ENCODE measurements at places on chromosomes 2 and 18.

DNA sequence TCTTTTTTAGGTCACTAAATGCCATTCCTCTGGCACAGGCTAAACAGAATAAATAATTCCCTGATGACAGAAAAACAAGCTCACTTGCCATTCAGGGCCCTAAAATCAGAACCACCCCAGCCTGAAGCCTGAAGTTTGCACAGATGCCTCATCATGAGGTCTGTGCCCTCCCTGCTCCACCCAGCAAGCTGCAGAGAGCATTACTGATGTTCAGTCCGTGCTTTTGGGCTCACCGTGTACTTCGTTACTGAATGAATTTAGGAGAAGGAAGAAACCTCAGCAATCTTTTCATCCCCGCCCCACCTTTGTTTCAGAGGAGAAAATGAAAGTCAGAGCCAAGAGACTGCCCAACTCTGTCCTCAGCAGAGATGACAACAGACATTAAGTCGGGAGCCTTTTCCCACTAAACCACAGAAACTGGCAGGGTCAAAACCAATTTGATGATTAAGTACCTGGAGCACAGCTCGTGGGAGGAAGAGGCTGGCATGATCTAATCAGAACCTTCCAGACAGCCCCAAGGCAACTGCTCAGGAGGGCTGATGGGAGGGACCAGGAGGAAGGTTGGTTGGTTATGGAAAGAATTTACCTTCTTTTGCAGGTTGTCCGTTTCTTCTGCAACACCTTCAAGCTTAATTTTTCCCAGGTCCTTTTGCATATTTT lies 122.7 kb downstream of the LAMA1 start:
- no peak for DNase-seq

DNA sequence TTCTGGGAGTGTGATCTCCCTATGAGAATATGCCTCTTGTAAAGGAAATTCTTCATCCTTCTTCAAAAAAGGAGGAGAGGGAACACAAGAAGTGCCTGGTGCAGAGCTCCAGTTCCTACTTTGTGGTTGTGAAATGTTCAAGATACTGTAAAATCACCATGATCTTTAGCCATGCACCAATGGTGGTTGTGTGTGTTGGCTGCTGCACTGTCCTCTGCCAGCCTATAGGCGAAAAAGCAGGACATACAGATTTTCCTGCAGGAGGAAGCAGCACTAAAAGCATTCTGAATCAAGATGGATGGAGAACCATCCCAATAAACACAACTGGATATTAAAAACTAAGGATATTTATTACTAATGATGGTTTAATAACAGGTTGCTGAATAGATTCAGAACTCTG lies 6.2 kb upstream of the KLHL14 start:
- DNase-seq = no peak

GRCh38 chr2:122011493-122012270 lies 256.2 kb downstream of the TSN start:
- DNase-seq = no peak

- no peak for DNase-seq
Observed at GRCh38 chr2:120250640-120251039, 2.0 kb upstream of the RALB start.

DNA sequence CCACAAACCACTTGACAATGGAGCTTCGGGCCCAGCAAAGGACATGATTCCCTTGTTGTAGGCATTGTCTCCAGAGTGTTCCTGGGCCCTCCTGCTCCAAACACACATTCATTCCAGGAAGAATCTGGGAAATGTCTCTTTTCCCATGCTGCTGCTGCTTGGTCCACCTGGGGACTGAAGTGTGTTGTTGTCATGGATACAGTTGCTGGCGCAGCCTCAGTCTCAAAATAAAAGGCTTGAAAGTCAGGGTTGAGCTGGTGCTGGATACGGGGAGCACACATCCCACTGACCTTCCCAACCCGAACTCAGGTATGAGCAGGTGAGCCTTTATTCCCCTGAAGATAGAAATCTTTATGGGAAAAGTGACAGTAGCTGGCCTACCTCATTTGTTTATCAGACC lies 30.6 kb upstream of the SPP2 start:
- DNase-seq = no peak

- no peak for DNase-seq
Observed at GRCh38 chr2:64652231-64653108, 1.2 kb downstream of the SERTAD2 start.

DNA sequence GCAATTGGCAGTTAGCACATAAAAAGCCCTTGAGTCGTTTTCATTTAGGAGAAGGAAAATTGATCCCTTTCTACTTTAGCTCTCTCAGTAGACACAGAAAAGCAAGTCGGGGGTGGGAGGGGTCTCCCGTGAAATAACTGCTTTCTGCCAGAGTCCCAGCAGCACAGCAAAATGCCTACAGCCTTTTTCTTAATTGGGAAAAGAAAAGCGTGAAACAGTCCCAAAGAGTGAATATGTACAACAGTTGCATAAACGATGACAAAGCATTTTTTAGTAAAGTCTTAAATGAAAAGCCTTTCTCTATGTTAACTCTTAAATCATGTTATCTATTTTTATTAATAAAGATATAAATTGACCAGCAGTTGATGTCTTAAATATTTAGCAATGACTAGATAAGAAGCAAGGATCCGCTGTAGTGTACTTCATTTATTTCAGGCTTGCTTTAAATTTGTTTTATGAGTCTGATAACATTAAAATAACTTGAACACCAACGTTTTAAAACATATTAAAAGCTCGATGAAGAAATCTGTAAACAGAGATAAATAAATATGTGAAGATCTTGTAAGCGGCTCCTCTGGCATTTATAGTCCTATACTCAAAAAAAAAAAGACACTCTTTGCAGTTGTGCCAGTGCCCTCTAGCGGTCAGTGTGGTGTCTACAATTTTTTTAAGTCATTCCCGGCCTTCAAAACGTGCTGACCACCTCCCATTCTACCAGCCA lies 42.3 kb upstream of the ATIC start:
- peak; percentile 47 for DNase-seq

- DNase-seq = no peak
Observed at GRCh38 chr18:8639762-8640161, 30.5 kb downstream of the RAB12 start.

DNA sequence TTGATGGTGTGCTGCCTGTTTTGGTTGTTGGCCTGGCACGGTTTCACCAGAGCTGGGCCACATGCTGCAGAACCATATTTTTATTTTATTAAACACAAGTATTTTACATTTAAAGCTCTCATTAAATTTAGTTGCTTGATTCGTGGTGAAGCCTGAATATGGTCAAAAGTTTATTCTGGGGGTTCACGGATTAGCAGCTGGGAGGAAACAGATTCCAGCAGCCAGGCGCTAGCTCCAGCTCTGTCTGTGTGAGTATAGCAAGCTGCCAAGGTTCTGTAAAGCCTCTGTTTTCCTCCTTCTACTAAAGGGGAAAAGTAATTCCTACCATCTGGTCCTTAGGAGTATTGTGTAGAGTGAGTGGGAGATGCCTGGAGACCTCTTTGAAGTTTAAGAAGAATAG lies 22.5 kb downstream of the GATA6 start:
- no peak for DNase-seq

GRCh38 chr18:54150226-54150625 lies 74.2 kb downstream of the MBD2 start:
- no peak for DNase-seq

- no peak for DNase-seq
Observed at GRCh38 chr2:211591426-211591825, 947.2 kb downstream of the ERBB4 start.

DNA sequence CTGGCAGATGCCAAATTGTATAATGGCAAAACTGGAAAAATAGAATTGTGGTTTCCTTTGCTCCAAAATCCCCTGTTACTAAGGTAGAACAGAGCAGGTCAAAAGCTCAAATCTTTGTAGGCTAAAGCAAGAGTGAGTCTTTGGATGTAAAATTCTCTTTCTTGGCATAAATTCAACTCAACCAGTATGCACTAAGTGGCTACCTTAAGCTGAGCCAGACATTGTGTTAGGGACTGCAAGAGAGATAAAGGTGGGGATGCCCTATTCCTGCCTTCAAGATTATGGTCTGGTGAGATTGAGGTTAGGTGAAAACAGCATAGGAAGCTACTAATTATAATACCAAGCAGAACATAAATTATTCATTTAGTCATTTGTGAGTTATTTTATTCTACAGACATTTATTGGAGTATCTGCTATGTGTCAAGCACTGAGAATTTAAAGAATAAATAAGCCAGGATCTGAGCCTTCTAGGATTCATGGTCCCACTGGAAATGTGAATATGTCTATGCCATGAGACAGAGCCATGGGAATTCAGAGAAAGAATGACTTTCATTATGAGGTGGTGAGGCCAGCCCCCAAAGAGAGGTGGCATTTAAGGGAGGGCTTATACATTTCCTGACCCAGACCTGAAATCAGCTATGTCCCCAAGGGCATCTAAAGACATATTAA lies 198.0 kb upstream of the NCKAP5 start:
- DNase-seq = no peak

GRCh38 chr2:108637304-108637669 lies 82.0 kb upstream of the RANBP2 start:
- no peak for DNase-seq

GRCh38 chr2:205475416-205475768 lies 206.9 kb upstream of the NRP2 start:
- DNase-seq = no peak

DNA sequence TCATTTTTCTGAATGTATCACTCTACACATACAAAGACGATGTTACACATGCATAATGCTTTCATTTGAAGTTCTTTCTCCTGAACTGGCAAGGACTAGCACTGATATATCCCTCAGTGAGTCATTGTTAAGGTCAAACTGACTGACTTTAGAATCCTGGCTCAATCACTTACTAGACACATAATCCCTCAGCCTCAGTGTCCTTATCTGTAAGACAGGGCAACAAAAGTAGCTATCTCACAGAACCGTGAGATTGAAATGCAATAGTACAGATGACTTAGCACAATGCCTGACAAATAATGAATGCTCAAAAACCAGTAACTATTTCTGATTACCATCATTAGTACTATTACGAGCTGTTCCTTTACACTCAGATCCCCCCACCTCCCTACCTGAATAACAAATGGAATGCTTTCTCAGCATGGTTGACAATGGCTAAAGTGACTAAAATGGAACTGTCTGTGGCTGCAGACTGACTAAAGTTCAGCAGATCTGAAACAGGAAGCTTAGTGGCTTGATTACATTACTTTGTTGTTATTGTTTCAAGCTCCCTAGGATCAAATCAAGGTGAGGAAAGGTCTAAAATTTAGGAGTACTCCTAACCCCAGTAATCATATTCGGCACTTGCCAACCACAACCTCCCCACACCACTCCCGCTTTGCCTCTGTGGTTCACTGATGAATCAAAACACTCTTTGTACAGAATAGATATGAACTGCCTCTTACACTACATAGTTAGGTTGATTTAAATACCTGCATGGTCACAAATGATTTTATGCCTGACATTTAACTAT lies 35.8 kb upstream of the CACNB4 start:
- no peak for DNase-seq

DNA sequence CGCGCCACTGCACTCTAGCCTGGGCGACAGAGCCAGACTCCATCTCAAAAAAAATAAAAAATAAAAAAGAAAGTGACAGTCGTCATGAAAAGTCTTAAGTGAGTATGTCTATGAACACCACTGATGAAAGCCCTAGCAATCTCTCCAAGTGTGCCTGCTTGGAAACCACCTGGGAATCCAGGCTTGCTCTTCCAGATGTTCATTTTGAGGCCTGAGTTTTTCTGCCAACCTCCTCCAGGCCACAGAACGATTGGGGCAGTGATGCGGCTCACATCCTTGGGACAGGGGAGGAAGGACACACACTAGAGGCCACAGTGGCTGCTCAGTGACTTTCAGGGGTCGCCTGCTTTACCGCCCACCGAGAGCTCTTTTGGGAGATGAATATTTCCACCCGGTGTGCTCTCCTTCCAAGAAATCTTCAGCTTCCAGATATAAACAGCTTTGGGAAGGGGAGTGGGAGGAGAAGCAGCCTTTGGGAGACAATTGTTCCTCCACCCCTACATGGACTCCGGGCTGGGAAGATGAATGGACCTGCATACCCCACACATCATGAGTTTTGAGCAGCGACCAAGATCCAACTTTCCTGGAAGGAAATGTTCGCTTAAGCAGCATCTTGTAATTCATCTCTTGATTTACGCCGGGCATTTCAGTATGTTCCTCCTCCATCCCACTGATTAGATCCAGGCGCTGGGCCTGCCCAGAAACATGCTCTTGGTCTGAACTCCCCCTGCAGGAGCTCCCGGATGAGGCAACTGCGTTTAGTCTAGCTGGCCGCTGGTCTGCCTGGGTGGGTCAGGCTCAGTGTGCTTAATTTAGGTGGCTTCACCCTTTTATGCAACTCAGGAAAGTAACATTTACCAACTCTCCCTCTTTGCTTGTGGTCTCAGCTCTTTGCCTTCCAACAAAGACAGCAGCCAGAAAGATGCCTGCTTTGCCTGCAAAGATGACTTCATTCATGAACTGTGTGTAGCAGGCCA lies 6.2 kb upstream of the ARMC9 start:
- no peak for DNase-seq

- DNase-seq = no peak
Observed at GRCh38 chr2:226798422-226799210, 1.0 kb downstream of the IRS1 start.

- no peak for DNase-seq
Observed at GRCh38 chr2:70947556-70948184, 12.0 kb downstream of the ATP6V1B1 start.

- DNase-seq = peak; percentile 15
Observed at GRCh38 chr18:31819106-31819924, 58.6 kb upstream of the SLC25A52 start.

DNA sequence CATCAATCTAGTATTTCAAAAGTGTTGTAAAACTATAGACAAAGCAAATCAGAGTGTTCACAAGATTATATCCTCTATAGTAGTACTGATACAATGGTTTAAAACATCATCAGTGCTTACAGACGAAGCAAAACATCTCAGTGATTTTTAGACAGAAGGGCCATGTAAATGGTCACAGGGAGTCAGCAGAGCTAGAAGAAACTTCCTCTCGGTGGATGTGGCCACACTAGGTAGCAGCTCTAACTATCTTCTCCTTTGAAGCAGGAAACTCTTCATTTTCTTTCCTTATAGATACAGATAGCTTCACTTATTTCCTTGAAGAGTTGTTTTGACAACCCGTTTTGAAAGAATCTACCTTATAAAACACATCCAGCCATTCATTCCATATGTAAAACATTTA lies 80.4 kb upstream of the CD226 start:
- DNase-seq = no peak

DNA sequence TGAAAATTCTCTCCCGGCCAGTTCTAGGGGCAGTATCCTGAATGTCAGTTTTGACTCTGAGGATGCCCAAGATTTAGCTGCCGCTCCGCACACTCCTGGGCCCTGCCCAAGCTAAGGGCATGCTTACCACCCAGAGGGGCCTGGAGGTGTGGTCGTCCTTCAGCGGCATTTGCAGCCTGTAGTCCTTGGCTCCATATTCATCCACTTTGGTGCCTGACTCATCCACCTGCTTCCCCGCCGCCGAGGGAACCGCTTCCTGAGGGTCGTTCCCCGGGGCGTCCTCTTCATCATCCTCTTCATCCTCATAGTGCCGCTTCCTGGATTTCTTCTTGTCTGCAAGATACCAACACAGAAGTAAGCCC lies 577 bp downstream of the ERCC3 start:
- DNase-seq = no peak

GRCh38 chr18:7945882-7946281 lies 378.8 kb downstream of the PTPRM start:
- no peak for DNase-seq
